ENCODE measurements at places on chromosomes 7 and 10.

- DNase-seq = no peak
These were observed 173.4 kb downstream of the SORCS1 start for GRCh38 chr10:106991091-106991490.

- DNase-seq = no peak
These were observed 98.0 kb upstream of the GLCCI1 start for GRCh38 chr7:7870555-7870954.

GRCh38 chr7:96089511-96089910 lies 232.4 kb downstream of the SLC25A13 start:
- DNase-seq = no peak

DNA sequence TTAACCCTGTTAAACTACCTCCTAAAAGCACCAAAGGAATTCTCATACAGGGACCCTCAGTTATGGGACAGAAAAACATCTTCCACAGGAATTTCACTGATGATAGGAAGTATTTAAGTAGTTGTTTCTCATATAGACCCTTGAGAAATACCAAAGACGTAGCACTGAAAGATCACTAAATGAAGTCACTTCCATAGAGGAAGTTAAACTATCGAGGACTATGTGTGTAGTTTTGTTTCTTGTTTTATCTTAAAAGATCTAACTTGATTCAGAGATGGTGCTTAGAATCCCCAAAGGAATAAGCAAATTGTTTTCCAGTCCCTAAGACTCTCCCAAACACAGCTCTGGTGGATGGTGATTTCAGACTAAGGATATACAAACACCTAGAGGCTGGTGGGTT lies 94.8 kb upstream of the AFAP1L2 start:
- DNase-seq = no peak

DNA sequence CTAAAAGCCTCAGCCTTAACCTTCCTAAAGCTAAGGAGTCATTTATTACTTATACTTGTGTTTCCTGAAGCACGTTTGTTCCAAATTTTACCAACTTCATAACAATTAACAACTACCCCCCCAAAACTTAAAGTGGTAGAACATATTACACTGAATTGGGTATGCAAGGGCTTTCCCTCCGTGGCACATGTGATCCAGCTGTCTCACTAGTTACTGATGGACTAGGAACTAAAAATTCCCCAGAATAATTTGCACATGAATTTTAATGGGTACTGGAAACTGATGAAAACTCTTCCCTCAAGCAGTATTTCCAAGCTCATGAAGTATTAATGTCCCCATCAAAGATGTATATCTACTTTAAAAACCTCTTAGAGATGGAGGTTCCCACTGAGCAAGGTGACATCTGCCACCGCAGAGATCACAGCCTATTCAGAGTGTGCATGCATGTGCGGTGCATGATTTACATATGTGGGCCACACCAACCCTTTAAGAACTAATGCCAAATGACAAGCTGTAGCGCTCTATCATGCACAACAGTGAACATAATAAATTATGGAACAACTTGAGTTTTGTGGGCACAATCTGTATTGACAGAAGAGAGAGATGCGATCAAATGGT lies 139.9 kb upstream of the ADCY1 start:
- DNase-seq = no peak

GRCh38 chr7:108094346-108094745 lies 35.8 kb downstream of the LAMB4 start:
- no peak for DNase-seq

GRCh38 chr7:8490391-8491045 lies 57.1 kb downstream of the NXPH1 start:
- DNase-seq = no peak

- DNase-seq = no peak
These were observed at the start of gene COMMD3 for GRCh38 chr10:22316286-22317075. TSS of gene COMMD3 (plus strand) at chr10:22316388. CDS start at chr10:22316418, 30 bp downstream.

DNA sequence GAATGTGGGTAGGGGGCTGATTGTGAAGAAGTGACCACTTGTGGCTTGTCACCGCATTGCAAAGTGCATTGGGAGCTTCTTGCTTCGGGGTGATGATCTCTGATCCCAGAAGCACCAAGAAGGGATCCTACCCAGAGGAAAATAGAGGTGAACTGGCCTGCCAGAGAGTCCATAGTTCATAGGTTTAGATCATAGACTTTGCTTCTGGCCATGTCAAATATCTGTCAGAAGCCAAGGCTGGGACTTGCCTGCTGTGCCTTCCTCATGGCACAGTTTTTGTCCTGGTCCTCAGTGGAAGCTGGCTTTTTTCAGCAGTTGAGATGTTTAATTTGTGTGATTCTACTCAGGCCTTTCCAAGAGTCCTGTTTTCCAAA lies 1.1 kb downstream of the ZSWIM8 start:
- no peak for DNase-seq

DNA sequence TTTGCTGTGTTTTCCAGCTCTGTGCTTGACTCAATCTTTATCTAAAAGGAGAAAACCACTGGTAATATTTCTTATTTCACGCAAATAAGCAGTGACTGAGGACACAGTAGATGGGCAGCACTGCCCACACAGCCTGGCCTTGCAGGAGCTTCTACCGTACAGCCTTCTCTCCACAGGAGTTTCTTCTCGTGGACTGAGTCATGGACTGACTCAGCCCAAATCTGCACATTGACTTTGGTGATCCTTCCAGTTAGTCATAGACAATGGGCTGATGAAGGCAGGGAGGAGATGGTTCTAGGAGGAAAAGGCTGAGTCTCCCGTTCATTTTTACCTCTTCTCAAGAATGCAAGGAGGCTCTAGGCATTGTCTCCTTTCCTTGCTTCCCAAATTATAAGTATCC lies 200.7 kb downstream of the RAPGEF5 start:
- DNase-seq = no peak

DNA sequence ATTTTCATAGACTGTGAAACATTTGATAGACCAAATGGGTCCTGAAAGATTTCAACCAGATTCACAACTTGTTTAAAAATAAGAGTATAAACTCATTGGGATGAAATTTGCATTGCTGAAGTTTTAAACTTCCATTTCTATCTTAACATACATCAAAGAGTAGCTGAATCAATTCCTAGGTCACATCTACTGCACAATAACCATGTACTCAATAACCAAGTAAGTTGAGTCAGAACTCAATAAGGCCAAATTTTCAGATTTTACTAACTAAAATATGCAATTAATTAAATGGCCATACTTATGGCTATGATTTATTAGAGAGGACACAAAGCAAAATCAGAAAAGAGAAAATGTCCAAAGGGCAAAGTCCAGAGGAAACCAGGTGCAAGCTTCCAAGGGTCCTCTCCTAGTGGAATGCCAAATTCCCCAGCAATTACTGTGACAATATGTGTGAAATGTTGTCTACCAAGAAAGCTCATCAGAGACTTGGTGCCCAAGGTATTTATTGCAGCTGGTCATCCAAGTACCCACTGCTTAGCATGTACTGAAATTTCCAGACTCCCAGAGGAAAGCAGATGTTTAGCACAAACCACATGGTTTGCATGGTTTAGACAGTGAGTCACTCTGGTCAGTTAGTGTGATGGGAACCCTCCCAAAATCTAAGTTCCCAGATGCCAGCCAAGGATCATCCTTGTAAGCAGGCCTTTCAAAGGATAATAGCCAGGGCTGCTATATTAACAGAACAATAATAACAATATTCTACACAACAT lies 238.9 kb downstream of the IPMK start:
- no peak for DNase-seq

- DNase-seq = no peak
These were observed 550.2 kb downstream of the SORCS1 start for GRCh38 chr10:106614293-106614692.

All from SIG-M5 (cell line).